ENCODE measurements at places on chromosomes 11 and 22.

- DNase-seq: no peak
These were observed 24.6 kb upstream of the OOSP4B start for GRCh38 chr11:59992425-59992824.

GRCh38 chr11:86753459-86753858 is 46.9 kb upstream of the PRSS23 start:
- DNase-seq: no peak

DNA sequence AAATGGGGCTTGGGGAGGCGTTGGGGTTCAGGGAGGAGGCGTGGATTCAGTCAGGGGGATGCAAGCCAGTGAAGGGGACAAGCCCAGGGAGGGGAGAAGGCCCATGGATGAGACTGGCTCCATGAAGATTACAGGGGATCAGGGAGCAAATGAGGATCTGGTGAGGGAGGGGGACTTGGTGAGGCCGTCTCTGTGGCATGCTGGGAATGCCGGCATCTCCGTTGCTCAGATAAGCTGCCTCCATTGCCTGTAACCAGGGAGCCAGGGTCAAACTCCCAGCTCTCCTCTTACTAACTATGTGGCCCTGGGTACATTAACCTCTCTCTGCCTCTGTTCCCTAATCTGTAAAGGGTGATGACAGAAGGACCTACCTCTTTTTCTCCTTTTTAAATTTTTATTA is 38.7 kb downstream of the TPBGL start:
- peak; percentile 19 for DNase-seq

- no peak for DNase-seq
These were observed 20.3 kb upstream of the POU2AF1 start for GRCh38 chr11:111399187-111400031.

DNA sequence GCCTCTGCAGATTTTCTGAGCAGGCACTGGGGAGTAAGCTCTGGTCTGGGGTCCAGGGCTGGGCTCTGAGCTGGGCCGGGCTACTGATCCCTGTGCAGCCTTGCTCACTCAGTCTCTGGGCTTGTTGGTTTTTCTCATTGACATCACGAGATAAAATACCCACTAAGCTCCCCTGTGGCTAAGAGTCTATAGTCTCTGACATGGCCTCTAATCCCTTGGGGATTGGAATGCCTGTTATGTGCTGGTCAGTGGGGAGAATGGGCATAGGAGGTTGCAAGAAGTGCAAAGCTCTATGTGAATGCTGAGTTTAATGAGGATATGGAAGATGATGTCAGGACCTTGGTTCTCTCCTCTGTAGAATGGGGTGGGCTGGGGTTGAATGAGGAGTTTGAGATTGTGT is 23.3 kb downstream of the ELF5 start:
- no peak for DNase-seq

GRCh38 chr11:7381937-7382336 is 103.4 kb upstream of the OLFML1 start:
- no peak for DNase-seq

- DNase-seq: no peak
These were observed 418.5 kb downstream of the MIAT start for GRCh38 chr22:27075891-27076290.

DNA sequence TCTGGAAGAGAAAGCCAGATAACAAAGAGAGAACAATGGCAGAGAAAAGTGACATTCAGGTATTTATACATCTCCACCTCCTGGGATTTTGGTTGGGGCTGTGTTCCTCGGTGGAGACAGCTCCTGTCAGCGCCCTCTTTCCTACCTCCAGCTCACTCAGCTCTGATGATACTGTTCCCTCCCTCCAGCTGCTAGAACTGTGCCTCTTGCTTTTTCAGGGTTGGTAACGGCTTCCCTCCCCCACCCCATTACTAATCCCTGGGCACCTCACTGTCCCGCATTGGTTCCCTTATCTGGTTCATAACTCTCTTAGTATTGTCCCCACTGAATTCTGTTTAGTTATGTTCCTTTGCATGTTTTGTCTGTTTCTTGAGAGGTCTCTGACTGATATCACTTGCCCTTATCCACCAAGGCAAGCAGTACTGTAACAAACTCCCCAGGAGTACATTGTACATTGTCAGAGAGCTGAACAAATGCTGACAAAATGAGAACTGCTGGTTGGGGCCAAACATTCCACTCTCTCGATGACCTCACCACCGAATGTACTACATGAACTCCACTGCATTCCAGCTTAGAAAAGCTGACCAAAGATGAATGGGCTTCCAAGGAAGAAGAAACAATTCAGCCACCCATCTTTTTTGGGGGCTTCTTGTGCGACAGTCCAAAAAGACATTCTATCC is 5.7 kb upstream of the FBXO3 start:
- no peak for DNase-seq

DNA sequence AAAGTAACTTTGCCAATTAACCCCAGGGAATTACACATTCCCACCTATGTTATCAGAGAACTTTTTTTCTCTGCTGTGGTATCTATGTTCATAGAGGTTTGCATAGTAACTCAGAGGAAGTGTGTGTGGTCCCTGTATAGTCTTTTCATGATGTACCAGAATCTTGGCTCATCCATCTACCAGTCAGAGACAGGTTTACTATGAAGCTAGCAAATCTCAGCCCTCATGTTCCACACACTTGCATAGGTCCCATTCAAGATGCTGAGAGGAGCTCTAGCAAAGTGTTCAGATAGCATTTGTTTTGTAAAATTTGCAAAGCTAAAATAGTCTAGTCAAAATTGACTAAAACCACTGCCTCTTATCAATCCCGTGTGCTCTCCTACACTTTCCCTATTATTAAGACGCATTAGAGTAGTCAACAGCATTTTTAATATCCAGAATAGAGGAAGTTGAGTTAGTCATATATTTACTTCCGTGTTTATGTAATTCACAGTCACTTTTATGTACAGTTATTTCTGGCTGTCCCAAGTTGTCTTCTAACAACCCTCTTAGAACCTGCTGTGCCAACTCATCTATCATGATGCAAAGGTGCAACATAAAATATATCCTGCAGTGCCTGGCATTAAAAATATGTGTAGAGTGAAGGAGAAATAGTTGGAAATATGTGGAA is 184.2 kb downstream of the FAM76B start:
- no peak for DNase-seq

- DNase-seq: peak; percentile 63
These were observed 1.1 kb downstream of the FXYD2 start for GRCh38 chr11:117823294-117823945.

- no peak for DNase-seq
These were observed 13.2 kb downstream of the SIK3 start for GRCh38 chr11:117084992-117085391.

- no peak for DNase-seq
These were observed 26.3 kb downstream of the OPCML start for GRCh38 chr11:133506023-133506422.

GRCh38 chr22:22681221-22681739 is 36.9 kb downstream of the GGTLC2 start:
- DNase-seq: no peak

- DNase-seq: no peak
These were observed 92.6 kb upstream of the CSNK2A3 start for GRCh38 chr11:11445441-11446185.

GRCh38 chr22:27217154-27217553 is 559.8 kb downstream of the MIAT start:
- no peak for DNase-seq

DNA sequence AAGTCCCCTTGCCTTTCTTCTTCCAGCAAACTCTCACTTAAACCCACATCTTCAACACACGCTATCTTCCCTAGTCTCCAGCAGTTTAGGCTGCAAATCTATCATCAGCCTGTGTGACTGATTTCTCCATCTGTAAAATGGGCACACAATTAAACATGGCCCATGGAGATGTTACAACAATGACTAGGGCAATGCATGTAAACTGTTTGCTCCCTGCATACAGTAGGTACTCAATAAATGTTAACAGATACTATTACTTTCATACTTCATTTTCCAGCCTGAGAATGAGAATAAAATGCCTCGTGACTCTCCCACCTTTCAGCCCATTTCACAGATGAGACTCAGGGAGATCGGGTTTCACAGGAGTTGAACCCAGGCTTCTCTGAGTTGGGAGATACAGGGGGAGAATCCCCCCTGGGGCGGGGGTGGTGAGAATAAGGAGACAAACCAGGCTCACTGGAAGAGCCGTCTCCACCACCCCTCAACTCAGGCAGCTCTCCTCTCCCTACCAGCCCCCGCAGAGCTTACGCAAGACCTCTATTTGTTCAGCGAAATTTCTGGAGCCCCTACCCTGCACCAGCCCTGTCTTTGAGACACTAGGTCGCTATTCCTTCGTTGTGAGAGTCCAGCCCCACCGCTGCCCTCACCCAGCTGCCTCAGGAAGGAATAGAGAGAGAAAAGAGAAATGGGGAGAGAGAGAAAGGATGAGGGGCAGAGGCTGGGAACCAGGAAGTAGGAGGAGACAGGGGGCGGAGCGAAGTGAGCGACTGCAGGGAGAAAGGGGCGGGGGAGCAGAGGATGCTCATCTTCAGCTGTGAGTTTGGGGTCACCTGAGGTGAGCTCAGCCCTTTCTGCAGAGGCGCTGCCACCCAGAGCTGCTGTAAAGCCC is 42.1 kb upstream of the KLHL35 start:
- DNase-seq: peak; percentile 74

DNA sequence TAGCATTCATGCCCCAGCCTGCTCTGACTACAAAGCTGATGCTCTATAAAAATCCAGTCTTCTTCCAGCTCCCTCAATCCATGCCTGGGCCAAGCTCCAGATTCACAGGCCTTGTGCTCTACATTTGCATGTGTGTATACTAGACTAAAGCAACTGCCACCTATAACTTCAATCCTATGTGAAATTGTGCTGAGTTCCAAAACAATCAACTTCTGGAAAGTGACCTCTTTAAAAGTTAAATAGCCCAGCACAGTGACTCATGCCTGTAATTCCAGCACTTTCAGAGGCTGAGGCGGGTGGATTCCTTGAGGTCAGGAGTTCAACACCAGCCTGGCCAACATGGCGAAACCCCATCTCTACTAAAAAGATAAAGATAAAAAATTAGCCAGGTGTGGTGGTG is 114.3 kb upstream of the ZC3H12C start:
- no peak for DNase-seq

- DNase-seq: peak; percentile 99
These were observed 1.3 kb upstream of the TM7SF2 start for GRCh38 chr11:65110354-65110861.

GRCh38 chr11:36672815-36673450 is 74.9 kb upstream of the RAG2 start:
- DNase-seq: no peak

DNA sequence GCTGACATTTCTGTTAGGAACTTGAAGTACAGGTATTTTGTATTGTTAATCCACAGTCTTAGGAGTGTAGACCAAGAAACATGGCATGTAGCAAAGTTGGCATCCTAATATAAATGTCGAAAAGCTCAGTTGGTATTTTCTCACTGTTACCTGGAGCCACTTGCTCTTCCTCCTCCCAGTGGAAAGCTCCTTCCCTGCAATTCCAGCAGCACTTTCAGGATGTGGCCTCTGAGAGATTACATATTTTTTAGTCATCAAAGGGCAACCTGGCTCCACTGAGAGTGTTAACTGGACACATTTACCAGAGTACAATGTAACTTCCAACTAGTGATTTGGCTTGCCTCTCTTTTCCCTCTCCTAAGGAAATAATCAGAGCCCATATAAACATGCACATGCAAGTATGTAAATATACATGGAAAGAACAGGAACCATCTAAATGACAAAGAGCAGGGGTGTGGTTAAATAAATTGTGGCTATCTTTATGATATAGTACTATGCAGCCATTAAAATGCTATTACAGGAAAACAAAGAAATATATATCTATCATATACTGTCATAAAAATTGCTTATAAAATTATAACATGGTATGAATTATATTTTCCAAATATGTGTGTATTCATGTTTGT is 14.3 kb upstream of the EED start:
- no peak for DNase-seq

GRCh38 chr22:36737776-36738175 is 34.2 kb upstream of the CACNG2 start:
- DNase-seq: no peak

DNA sequence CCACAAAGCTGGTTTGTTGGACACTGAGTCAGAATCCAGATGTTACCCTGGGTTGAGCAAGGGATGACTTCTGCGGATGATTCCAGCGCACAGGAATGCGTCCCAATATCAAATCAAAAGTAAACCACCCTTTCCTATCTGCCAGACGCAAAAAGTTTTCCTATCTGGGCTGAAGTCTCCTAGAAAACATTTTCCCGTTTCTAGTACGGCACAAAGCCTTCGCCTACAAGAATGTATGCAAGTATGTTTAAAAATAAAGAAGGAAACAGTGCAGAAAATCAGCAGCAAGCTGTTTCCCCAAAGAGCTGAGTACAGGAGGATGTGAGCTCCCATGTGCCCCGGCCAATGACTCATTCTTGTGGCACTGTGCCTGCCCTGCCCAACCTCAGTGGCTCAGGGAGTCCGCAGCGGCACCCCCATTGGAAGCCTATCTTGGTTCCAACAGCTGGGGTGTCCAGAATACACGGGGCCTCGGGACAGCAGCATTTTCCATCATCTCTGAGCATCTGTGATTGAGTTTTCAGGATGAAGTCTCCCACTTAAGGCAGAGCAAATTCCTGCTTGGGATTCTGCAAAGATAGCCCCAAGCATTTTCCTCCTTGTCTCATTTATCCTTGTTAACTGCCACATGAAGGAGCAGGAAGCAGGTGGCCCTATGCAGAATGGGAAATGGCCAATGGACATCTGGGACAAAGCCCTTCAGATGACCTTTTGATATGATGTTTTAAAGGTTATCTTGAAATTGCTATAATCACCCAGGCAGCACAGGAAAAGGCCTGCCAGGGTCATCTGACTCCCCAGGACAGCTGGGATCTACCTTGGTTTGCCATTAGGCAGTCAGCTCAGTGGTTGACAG is 17.5 kb downstream of the KCNJ5 start:
- DNase-seq: no peak

DNA sequence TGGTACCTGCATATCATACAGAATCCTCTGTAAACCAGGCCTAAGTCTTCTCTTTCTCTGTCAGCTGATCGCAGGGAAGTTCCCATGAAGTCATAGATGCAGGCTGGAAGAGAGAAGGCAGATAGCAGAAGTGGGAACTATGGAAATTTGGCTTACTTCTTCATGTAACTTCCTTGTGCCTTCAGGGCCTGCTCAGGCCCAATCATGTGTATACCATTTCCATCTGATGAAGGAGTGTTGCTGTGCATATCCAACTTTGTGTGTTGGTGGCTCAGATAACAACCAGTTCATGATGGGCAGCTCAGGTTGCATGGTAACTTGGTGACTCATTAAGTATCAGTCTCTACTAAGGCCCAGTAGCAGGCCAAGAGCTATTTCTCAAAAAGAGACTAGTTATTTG is 53.1 kb upstream of the CEP295 start:
- no peak for DNase-seq

GRCh38 chr22:17804331-17805080 is 30.2 kb upstream of the BID start:
- DNase-seq: no peak

DNA sequence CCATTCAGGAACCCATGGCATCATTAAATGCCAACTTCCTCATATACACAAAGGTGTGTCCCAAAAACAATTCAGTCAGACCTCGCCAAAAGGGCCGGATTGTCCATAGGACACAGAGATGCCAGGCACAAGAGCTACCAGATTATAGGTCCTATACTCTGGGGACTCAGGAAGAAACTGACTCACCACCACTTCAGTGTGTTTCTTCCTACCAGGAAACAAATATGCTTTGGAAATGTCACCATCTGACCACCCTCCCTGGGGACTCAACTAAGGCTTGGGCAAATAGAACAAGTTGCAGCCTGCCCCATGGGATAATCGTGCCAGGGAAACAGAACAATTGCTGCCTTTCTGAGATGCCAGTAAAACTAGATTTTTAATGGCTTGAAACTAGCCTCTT is 11.7 kb downstream of the POU2AF3 start:
- DNase-seq: no peak

- no peak for DNase-seq
These were observed 812.2 kb upstream of the LUZP2 start for GRCh38 chr11:23684701-23685100.
